ENCODE measurements at places on chromosomes 16 and 17.

DNA sequence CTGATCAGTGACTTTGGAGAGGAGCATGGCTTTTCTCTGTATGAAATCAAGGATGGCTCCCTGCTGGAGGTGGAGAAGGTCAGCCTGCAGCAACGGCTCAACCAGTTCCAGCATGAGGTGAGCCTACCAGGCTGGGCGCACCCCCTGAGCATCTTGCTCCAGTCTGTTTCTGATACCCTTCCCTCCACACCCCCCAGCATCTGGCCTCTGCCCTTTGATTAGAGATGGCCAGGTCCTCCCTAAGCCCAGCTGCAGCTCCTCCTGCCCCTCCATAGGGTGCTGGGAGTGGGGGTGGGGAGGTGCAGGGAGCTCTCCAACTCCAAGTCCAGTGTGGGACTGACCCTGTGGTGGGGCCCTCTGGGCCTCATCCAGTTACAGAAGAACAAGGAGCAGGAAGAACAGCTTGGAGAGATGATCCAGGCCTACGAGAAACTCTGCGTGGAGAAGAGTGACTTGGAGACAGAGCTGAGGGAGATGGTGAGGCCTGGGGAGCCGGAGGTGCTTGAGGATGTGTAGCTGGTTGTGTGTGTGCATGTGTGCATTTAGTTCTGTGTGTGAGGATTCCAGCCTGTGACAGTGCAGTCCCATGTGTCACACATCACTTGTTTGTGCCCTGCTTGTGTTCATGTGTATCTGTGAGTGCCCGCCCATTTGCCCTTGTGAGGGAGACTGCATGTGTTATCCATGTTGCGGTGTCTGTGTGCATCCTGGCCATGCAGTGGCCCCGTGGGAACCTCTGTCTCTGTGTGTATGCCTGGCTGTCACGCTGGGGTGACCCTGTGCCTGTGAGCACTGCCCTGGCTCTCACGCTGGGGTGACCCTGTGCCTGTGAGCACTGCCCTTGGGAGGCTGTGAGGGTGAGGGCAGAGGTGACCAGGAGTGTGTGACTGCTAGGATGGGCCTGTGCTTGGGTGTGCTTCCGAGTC, 3.0 kb downstream of the TBKBP1 start:
- no peak for DNase-seq

GRCh38 chr17:44921122-44921882, 6.0 kb upstream of the GFAP start:
- DNase-seq = no peak

GRCh38 chr17:9150446-9151090, 129.3 kb downstream of the NTN1 start:
- no peak for DNase-seq

DNA sequence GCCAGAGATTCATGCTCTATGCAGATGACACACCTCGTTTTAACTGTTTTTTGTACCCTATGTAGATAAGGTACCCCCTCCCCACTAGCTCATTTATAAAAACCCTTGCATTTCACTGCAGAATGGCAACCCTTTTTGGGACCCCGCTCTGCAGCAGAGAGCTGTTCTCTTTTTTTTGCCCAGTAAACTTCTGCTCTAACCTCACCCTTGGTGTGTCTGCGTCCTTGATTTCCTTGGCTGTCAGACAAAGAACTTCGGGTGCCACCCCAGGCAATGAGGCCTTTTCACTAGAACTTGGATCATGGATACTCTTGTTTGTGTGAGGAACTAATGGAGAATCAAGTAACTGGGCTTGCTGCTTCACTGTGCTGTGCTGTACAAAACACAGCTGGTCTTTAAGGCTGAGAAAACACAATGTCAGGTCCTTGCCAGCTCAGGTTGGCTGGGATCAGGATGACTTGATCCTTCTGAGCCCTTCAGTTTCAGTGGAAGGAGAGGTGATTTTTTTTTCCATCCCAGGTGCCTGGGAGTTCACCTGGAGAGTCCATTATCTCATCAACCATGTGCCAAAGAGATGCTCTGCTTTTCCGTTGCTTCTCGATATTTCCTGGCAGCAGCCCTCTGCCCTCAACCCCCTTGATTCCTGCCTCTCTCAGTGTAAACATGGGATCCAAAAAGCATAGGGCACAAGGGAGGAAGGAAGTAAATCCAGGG, 133.2 kb upstream of the FAM20A start:
- DNase-seq = no peak

DNA sequence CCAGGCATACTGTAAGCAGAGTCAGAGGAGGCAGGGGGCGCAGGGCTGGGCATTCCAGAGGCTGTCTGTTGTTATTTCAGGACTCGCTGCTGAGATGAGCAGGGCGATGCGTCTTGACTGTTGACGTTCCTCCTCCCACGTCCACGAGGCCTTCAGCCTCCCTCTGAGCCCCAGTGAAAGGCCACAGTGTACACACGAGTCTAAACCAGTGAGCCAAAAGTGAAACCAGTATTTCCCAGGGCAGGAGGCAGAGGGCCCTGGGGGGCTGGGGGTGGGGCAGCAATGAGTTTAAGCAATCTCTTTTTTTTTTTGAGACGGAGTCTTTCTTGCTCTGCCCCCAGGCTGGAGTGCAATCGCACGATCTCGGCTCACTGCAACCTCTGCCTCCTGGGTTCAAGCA, 21.5 kb downstream of the SMTNL2 start:
- no peak for DNase-seq

GRCh38 chr17:81513372-81513752, 763 bp upstream of the ACTG1 start:
- peak; percentile 78 for DNase-seq

- DNase-seq = no peak
These were observed 368.0 kb downstream of the FOXL1 start for GRCh38 chr16:86946396-86946795.
